Trophoblast cell (in vitro differentiated cells and primary cell): ENCODE measurements at places on chromosomes 6 and 20.

- H3K4me3 ChIP-seq: no peak overlapping the region
- no peaks in the 10 kb centered on the region for H3K27me3 ChIP-seq
- DNase-seq: no peak
- no peak overlapping the region for H3K27ac ChIP-seq
Measured at GRCh38 chr6:36777801-36778200, 61.4 kb downstream of the CPNE5 start.

- H3K36me3 ChIP-seq: no peaks in the 10 kb centered on the region
Measured at GRCh38 chr6:81373414-81373813, 379.1 kb downstream of the TENT5A start.

DNA sequence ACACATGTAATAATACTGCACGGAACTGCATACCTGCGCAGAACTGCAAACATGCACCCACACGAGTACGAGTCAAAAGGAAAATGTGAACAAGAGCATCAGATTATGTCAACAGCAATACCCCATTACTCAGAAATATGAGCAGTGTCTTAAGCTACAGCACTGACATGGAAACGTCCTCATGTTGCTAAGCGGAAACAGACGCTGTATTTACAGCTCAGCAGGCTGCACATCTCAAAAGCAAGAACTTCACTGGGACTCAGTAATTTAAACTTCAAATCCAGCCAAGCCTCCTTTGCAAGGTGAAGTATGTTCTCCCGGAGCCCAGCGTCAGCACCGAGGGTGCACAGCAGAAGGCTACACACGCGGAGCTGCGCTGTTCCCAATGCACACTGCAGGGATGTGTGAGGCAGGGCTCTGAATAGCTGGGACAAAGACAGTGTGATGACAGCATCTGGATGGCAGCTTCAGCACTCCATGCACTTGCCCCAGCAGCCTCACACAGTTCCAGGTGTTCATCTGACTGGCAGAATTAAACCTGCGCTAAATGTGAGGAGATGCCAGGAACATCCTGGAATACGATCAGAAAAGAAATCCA lies 202.8 kb downstream of the WDR27 start:
- no peaks in the 10 kb centered on the region for H3K4me1 ChIP-seq
- no peak for DNase-seq
- no peak overlapping the region for H3K4me3 ChIP-seq
- no peaks in the 10 kb centered on the region for H3K36me3 ChIP-seq

DNA sequence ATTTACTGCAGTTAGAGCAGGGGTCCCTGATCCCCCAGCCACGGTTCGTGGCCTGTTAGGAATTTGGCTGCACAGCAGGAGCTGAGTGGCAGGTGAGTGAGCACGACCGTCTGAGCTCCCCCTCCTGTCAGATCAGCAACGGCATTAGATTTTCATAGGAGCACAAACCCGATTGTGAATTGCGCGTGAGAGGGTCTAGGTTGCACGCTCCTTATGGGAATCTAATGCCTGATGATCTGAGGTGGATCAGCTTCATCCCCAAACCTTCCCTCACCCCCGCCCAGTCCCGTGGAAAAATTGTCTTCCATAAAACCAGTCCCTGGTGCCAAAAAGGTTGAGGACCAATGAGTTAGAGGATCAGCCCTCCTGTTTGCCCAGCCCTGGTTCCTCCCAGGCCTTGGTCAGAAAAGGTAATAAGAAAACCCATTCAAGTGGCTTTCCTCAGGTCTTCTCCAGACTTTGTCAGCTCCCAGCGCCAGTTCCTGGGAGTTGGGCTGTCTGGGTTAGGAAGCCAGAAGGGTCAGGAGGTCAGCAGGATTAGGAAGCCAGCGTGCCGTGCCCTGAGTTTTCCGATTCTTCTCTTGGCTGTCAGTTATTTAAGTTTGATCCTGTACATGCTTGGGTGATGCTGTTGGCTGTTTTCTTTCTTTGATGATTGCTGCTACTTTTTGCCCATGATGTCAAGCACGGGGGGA lies 139.9 kb upstream of the PMEPA1 start:
- DNase-seq: no peak
- no peak overlapping the region for H3K4me3 ChIP-seq
- H3K36me3 ChIP-seq: no peaks in the 10 kb centered on the region
- H3K27ac ChIP-seq: no peak overlapping the region
- peaks cover 5% of the 10 kb centered on the region for H3K4me1 ChIP-seq

DNA sequence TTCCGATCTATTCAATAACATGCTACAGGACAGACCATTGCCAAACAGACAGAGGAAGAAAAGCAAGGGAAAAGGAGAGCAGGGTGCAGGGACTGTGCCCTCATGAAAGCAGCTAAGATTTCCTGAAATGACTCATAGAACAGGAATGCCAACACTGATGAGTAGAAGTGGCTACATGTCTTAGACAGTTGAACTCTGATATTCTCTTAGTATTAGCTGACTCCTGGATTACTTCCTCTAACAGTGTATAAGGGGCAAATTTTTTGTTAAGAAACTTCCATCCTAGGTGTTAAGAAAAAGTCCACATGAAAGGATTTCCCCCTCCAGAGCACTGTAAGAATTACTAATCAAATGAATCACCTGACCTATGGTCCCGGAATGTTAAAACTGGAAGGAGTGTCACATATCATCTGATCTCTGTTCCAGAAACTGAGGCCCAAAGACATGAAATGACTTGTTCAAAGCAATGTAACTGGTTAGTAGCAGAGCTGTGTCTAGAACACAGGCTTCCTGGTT lies 224.9 kb downstream of the IBTK start:
- H3K36me3 ChIP-seq: no peaks in the 10 kb centered on the region
- peak; percentile 43 for DNase-seq
- peak overlapping the region; percentile 46 for H3K27ac ChIP-seq

DNA sequence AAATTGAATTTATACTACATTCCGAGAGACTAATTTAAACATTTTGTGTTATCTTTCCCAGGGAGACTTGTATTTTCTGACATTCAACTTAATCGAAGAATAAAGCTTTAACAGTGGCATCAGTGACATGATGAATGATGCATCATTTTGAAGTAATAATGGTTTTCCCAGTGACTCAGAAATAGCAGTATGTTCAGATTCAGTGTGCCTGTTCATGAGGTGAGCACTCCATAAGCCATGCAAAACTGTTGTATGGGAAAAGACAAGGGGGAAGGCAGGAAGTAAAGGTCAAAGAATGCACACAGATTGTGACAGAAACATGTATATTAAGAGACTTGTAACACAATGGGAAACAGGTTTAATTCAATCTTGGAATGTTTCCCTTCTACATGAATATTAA lies 1348.2 kb upstream of the GJE1 start:
- H3K4me3 ChIP-seq: no peak overlapping the region
- DNase-seq: no peak
- H3K4me1 ChIP-seq: no peaks in the 10 kb centered on the region
- no peaks in the 10 kb centered on the region for H3K27me3 ChIP-seq
- H3K27ac ChIP-seq: no peak overlapping the region

- no peaks in the 10 kb centered on the region for H3K4me1 ChIP-seq
- H3K27me3 ChIP-seq: no peaks in the 10 kb centered on the region
- H3K27ac ChIP-seq: no peak overlapping the region
- H3K4me3 ChIP-seq: no peak overlapping the region
- H3K36me3 ChIP-seq: peaks cover 15% of the 10 kb centered on the region
- DNase-seq: no peak
Measured at GRCh38 chr6:4039348-4039747, 39.6 kb downstream of the FAM217A start.

- DNase-seq: no peak
- no peaks in the 10 kb centered on the region for H3K4me1 ChIP-seq
- H3K36me3 ChIP-seq: no peaks in the 10 kb centered on the region
- H3K4me3 ChIP-seq: no peak overlapping the region
Measured at GRCh38 chr6:8066108-8066507, 1.9 kb upstream of the BLOC1S5 start.

- no peaks in the 10 kb centered on the region for H3K4me1 ChIP-seq
- no peak overlapping the region for H3K4me3 ChIP-seq
- no peaks in the 10 kb centered on the region for H3K36me3 ChIP-seq
Measured at GRCh38 chr6:147618457-147618856, 110.0 kb downstream of the SAMD5 start.

DNA sequence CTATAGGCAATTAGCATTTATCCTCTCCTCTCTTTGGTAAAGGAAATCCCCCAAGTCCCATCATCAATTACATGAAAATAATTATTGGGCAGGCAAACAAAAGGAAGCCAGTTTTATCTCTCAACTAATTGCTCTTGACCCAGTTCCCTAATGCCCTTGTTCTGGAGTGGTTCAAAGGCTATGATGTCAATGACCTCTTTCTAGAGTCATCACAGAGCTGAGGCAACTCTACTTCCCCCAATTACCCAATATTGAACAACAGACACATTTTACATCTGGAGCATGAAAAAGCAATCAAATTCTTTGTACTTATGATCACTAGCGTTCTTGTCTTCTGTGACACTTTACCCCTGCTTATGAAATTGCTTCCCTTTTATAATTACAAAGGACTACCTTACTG lies 43.5 kb downstream of the NT5E start:
- peaks cover 11% of the 10 kb centered on the region for H3K4me1 ChIP-seq
- no peak overlapping the region for H3K27ac ChIP-seq
- DNase-seq: no peak

GRCh38 chr20:63226042-63226943 lies 9.4 kb upstream of the BIRC7 start:
- peak; percentile 75 for DNase-seq
- no peaks in the 10 kb centered on the region for H3K27me3 ChIP-seq
- H3K4me3 ChIP-seq: no peak overlapping the region
- H3K4me1 ChIP-seq: peaks cover 55% of the 10 kb centered on the region
- no peaks in the 10 kb centered on the region for H3K36me3 ChIP-seq

DNA sequence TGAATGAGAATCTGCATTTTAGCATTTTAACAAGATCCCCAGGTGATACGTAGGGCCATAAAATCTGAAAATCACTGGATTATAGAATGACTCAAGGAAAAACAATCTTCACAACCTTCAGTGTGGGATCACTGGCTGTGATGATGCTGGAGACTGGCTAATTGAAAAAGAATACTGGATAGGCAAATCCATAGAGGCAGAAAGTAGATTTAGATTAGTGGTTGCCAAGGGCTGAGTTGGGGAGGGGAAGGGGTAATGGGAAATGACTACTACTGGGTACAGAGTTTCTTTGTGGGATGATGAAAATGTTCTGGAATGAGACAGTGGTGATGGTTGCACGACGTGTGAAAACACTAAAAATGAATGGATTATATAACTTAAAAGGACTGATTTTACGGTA lies 84.1 kb downstream of the CDK19 start:
- no peaks in the 10 kb centered on the region for H3K27me3 ChIP-seq
- no peak for DNase-seq
- H3K27ac ChIP-seq: no peak overlapping the region
- no peak overlapping the region for H3K4me3 ChIP-seq

GRCh38 chr6:46914279-46914810 lies 7.4 kb downstream of the ADGRF5 start:
- H3K27me3 ChIP-seq: no peaks in the 10 kb centered on the region
- no peaks in the 10 kb centered on the region for H3K36me3 ChIP-seq
- DNase-seq: peak; percentile 25
- no peak overlapping the region for H3K27ac ChIP-seq

- no peak for DNase-seq
- H3K4me1 ChIP-seq: no peaks in the 10 kb centered on the region
- no peak within 1 kb of the TSS for H3K27ac ChIP-seq
- H3K36me3 ChIP-seq: no peaks in the 10 kb centered on the region
- no peak within 1 kb of the TSS for H3K4me3 ChIP-seq
Measured at GRCh38 chr6:150368762-150369161, at the start of gene IYD. TSS of gene IYD (plus strand) at chr6:150369012. CDS start at chr6:150369032, 20 bp downstream.

DNA sequence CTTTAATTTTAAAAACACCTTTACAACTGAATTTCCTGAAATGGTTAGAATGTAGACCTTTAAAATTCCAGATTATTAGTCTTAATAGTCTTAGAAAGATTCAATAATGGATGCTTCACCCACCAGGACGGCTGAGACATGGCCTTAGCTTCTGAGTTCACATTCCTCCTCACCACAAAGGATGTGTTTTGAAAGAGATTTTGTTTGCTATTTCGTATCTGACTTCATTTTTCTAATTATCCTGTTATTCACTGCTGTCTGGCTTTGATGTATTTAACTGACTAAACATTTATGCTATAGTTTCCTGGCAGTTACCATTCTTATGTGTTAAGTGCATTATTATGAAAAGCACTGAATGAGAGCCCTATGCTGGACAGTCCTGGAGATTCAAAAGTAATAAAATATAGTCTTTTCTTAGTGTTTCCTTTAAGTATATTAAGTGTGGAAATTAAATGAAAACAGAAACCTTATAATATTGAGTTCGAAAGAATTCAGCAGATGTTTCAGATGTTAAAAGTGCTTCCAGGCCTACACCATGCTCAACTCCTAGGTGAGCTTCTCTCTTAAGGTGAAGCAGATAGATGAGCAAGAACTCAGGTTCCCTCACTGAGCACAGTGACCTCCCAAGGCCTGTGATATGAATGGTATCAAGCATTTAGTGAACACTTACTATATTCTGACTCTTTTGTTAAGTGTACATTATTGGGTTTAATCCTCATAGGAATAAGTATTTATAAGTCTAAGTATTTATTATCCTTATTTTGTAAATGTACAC lies 40.3 kb downstream of the MAP3K4 start:
- no peaks in the 10 kb centered on the region for H3K4me1 ChIP-seq
- no peak overlapping the region for H3K4me3 ChIP-seq
- no peak for DNase-seq
- H3K36me3 ChIP-seq: no peaks in the 10 kb centered on the region
- H3K27me3 ChIP-seq: no peaks in the 10 kb centered on the region

- H3K4me3 ChIP-seq: no peak overlapping the region
- DNase-seq: no peak
- no peaks in the 10 kb centered on the region for H3K27me3 ChIP-seq
Measured at GRCh38 chr6:19204445-19204844, 632.7 kb upstream of the ID4 start.

GRCh38 chr6:135506270-135506997 lies 8.9 kb upstream of the AHI1 start:
- no peaks in the 10 kb centered on the region for H3K27me3 ChIP-seq
- H3K4me3 ChIP-seq: no peak overlapping the region
- no peaks in the 10 kb centered on the region for H3K4me1 ChIP-seq
- DNase-seq: peak; percentile 79
- H3K27ac ChIP-seq: no peak overlapping the region

DNA sequence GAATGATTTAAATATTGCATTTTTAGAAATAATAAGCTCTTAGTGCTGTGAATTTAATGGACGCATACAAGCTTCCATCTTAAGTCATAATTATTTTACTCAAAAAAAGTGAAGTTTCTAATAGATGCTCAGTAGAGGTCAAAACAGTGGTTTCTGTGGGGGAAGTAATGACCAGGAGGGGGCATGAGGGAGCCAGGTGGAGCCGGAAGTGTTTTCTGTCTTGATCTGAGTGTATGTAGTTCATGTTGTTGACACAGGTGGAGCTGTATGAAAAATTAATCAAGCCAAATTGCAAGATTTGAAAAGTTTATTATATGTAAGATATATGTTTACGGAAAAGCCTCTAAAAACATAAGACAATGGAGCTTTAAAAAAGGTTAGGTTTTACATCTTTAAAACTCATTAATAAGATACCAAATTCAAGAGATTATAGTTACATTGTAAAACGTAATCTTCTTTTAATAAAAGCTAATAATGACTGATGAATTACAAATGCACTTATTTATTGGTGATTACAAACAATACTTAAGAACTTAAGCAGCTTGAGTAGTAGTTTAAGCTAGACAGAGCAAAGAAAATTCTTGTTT lies 68.0 kb downstream of the PLAGL1 start:
- H3K4me3 ChIP-seq: no peak overlapping the region
- no peaks in the 10 kb centered on the region for H3K36me3 ChIP-seq
- no peaks in the 10 kb centered on the region for H3K4me1 ChIP-seq
- H3K27me3 ChIP-seq: no peaks in the 10 kb centered on the region
